ENCODE measurements at places on chromosomes 4 and X.

GRCh38 chr4:11748164-11748872, 319.6 kb upstream of the HS3ST1 start:
- peak; percentile 7 for DNase-seq

GRCh38 chr4:68748181-68748991, 67.4 kb upstream of the UGT2B10 start:
- DNase-seq: no peak

- DNase-seq: no peak
Measured at GRCh38 chr4:56055027-56055977, 106.6 kb downstream of the CEP135 start.

- DNase-seq: no peak
Measured at GRCh38 chr4:141348125-141348524, 127.4 kb downstream of the ZNF330 start.

DNA sequence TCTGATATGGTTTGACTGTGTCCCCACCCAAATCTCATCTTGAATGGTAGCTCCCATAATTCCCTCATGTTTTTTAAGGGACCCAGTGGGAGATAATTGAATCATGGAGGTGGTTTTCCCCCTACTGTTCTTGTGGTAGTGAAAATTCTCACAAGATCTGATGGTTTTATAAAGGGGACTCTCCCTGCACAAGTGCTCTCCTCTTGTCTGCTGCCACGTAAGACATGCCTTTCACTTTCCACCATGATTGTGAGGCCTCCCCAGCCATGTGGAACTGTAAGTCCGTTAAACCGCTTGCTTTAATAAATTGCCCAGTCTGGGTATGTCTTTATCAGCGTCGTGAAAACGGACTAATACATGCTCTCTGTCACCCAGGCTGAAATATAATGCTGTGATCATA, 200.9 kb upstream of the SLIT2 start:
- DNase-seq: no peak

DNA sequence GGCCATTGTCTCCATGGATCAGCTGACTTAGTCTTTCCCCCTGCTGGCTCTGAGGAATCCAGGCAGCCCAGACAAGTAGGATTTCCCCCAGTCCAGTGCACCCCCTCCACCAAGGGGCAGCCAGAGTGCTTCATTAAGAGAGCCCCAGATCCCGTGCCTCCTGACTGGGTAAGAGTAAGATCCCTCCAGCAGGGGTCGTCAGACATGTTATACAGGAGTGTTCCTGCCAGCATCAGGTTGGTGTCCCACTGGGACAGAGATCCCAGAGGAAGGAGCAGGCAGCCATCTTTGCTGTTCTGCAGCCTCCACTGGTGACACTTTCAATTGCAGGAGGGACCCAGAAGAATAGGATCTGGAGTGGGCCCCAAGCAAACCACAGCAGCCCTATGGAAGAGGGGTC, 29.0 kb upstream of the INPP4B start:
- no peak for DNase-seq

- DNase-seq: no peak
Measured at GRCh38 chrX:24266996-24267395, 46.9 kb downstream of the SUPT20HL2 start.

DNA sequence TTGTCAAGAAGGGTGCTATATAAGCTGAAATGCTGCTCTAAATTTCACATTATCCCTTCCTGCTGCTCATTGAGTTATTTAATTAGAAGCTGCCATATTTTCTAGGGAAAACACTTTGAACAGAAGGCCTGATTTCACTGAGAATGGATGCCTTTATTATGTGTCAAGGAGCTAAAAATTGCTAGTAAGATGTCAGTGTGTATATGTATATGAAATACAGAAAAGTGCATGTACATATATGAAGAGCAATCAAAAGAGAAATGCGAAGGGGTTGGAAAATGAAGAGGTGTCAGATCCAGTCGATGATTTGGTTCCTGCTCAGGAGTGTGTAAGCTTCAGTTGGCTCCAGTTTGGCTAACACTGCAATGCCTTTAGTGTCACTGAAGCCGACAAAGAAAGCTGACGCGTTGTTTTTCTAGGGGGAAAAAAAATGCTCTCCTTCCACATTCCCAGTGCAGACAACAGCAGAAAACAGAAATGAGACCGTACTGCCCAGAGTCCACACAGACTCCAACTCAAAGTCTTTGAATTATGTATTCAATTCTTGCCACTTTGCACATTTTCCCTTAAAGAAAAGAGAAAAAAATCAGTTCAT, 154.2 kb downstream of the NHS start:
- no peak for DNase-seq

- no peak for DNase-seq
Measured at GRCh38 chr4:116953947-116954346, 131.4 kb downstream of the TRAM1L1 start.

DNA sequence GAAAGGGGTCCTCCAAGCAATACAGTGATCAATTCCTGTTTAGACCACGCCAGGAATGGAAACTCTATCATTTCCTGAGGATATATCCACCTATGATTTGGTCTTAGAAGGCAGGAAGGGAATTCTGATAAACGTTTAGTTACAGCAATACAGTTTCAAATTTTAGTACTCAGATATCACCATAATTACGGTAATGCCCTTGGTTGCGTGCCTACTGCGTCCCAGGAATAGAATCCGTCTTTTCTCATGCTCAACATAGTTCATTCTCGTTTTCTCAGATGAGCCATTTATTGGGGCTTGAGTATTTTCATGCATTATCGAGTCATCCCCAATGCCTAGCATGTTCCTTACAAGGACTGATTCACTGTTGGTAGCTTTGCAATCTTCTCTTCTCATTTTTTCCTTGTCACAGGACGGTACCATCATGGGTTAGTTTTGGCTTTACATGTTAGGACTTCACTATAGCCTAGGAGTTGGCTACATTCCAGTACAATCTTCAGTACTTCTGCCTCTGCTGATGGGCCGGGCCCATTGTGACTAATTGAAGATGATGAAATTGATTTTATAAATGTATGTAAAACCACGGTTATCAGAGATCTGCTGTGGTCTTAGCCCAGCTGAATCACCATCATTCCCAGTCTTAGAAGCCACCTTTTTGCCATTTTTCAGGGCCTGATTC, 4.4 kb upstream of the PRKX start:
- no peak for DNase-seq

DNA sequence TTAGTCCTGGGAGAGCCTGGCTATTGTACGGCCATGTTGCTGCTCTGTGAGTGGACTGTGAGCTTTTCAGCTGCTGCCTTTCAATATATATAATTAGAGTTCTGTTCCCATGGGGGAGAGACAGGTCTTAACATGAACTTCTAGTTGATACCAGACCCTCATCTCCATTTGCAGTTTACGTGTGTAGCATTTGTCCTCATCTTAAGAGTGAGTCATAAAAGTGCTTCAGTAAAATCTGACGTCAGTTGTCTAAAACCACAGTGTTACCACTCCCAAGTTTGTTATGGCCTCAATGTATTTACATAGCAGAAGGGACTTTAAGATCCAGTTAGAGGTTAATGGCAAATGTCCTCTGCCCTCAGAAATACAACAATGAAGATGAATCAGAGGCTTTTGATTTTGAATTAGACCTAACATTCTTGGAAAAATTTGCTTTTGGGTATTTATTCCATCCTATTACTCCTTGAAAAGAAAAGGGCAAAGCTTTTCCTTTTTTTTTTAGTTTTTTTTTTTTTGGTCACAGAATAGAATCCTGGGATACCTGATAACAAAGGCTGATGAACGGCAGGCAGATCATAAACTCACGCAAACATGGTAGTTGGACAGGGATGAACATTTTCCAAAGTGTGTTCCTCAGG, 38.6 kb downstream of the PHOX2B start:
- DNase-seq: peak; percentile 19

DNA sequence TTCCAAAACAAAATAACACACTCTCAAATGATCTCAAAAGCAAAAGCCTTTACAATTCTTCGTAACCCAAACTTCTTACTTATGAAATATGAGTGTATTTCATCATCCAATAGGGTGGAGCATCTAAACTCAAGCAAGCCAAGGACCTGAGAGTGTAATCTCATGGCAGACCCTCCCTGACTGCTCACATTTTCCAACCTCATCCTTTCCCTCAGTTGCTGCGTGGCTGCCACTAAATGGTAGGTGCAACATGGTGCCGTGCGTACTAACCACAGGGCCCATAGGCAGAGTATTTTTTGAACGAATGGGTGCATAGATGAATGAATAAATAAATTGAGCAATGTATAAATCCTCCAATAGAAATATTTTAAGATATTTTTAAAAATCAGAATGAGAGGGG, 45.4 kb downstream of the TTC29 start:
- no peak for DNase-seq

DNA sequence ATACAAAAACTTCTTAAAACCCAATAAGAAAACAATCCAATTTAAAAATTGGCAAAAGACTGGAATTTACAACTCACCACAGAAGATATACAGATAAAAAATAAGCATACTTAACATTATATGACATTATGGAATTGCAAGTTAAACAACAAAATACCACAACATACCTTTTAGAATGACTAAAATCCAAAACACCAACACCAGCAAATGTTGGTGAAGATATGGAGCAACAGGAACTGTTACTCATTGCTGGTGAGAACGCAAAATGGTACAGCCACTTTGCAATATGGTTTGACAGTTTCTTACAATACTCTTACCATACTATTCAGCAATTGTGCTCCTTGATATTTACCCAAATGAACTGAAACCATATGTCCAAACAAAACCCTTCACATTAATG, 112.4 kb downstream of the ADGRL3 start:
- DNase-seq: no peak

DNA sequence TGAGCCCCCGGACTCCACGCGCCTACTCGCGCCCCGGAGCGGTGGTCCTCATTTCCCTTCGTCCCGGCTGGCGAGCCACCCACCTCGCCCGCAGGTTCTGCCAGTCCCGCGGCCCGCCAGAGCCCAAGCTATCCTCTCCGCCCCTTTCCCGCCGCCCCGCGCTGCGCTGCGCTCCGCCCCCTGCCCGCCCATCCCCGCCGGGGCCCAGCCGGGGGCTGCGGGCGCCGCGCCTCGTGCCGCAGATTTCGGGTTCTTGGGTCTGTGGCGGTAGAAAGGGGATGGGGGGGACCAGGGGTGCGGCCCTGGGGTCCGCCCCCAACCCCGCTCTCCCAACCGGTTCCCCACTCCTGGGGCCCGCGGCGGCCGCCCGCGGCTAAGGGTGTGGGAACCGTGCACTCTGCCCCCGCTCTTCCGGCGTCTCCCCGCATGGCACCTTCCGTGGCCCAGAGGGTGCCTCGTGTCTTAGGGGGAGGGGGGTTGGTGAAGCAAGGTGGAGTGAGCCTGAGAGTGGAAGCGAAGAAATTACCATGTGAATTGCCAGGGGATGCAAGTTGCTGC, 650.8 kb upstream of the DIPK2B start:
- no peak for DNase-seq

DNA sequence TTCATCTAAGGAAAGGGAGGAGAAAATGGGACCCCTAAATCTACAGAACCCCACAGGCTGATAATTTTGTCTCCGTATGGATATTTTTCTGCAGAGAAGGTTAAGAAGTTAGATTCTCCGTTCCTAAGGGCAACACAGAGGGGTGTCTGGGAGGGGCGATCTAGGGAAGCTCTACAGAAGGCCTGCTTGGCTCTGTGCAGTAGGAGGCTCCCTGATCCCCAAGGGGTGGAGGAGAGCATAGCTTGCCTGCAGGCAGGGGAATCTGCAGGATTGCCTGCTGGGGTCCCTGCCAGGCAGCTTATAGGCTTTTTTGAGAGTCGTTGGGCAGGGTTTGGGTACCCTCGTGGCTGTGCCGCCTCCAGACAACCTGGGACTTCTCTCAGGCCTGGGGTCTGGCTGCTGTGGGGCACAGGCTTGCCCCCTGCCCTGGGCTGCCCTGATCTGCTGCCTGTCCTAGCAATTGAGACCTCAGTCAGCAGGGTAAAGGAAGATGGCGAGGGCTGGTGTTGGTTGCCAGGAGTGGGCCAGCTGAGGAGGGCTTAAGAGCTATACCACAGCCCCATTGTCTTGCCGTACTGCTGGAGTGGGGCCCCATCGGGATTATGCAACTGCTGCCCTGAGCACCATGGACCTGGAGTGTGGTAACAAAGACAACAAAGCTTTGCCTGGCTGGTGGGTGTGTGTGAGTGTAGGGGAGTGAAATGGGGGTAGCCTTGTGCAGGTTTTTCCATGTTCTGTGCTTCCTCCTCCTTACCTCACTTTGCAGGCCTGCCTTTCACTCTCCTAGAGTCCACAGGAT, 74.1 kb downstream of the EFNB1 start:
- DNase-seq: no peak

GRCh38 chr4:152374606-152375285, 161.1 kb downstream of the FBXW7 start:
- DNase-seq: no peak

DNA sequence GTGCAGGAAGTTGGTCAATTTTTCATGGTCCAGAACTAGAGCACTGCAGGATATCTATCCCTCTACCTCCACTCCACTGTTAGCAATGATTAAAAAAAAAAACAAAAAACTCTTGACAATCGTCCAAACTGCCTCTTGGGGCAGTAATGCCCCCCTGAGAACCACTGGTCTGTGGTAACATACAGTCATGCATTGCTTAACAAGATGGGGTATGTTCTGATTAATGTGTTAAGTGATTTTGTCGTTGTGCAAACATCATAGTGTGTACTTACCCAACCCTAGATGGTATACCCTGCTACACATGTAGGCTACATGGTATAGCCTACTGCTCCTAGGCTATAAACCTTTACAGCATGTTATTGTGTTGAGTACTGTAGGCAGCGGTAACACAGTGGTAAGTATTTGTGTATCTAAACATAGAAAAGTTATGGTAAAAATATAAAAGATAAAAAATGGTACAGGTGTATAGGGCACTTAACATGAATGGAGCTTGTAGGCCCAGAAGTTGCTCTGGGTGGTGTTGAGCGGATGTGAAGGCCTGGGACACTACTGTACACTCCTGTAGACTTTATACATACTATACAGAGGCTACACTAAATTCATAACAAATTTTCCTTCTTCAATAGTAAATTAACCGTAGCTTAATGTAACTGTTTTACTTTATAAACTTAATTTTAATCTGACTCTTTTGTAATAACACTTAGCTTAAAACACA, 34.1 kb downstream of the ART3 start:
- DNase-seq: no peak

- DNase-seq: peak; percentile 38
Measured at GRCh38 chr4:67437974-67438713, 107.2 kb downstream of the CENPC start.

DNA sequence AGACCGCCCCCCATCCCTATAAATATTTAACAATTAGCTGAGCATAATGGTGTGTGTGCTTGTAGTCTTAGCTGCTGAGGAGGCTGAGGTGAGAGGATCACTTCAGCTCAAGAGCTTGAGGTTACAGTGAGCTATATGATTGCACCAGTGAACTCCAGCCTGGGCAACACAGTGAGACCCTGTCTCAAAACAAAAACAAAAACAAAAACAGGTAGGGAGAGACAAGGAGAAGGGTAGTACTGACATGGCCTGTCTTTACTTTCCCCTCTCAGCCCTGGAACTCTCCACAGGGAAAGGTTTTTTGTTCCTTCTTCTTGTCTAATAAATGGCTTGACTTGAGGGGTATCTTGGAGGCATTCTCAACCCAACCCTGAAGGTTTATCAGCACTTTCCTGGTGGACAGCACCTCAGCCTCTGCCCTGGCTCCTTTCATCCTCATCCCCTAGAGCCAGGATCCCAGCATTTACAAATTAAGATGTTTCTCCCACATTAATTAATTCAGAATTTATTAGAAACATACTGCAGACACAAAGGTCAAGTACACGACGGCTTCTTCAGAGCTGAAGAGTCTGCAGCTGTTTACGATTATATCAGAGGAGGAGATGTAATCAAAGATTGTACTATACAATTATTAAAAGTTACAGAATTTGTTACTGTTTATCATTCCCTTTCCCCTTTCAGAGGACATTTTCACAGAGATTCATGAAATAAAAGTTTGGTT, 131.8 kb downstream of the AFF1 start:
- DNase-seq: no peak

Data from AG04449 (cell line).